ENCODE measurements at places on chromosomes 3 and 15.

DNA sequence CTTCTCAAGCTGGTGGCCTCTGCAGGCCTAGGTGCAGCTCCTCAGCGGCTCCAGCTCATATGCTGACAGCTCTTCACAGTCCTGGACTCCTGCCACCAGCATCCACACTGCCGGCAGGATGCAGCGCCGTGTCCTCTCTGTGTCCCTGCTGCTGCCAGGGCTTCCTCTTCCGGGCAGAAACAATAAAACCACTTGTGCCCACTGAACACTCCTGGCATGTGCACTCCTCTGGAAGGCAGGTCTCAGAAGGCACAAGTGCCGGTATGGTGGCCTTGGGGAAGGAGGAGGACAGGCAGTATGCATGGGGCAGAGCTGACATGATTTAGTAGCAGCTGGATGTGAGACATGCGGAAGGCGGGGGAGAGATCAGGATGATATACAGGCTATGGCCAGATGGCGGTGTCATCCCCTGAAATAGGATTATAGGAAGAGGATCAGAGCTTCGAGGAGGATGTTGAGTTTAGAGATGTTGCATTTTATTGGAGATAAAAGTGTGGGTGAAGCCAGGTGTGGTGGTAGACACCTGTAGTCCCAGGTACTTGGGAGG is 7.5 kb upstream of the MAN2A2 start:
- no peak for DNase-seq

DNA sequence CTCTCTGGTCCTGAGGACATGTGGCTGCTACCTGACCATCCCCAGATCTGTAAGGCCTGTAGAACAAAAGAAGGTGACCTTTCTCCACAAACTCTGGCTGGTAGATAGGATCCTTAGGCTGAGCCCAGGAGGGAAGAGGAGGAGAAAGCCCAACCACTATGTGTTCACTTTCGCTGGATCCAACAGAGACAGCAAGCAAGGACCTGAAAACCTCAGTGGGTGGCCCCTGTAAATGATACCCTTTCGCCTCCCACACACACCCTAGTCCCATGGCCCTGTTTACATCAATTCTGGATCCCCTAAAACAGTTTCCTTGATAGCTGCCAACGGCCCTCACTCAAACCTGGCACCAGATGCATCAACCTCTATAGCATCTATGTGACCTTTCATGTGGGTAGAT is 22.4 kb downstream of the CCDC12 start:
- DNase-seq, result no peak

GRCh38 chr3:143595456-143596077 is 252.7 kb downstream of the SLC9A9 start:
- no peak for DNase-seq

DNA sequence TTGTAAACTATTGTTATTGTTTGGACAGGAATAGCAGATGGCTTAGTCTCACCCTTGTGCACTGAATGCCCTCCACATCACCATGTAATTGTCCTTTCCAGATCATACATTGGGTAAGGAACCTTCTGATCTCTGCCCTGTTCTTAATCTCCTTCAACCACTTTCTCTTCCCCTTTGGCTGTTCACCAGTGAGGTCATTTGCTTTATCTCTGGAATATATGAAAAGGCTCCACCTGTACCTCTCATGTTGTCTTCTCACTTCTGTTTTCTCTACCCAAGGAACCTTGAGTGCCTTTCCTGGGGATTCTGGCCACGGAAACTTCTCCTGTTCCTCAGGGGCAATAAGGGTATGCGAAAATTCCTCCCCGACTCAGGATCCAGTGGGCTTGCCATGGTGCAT is 28.5 kb downstream of the MCTP2 start:
- DNase-seq, result no peak

DNA sequence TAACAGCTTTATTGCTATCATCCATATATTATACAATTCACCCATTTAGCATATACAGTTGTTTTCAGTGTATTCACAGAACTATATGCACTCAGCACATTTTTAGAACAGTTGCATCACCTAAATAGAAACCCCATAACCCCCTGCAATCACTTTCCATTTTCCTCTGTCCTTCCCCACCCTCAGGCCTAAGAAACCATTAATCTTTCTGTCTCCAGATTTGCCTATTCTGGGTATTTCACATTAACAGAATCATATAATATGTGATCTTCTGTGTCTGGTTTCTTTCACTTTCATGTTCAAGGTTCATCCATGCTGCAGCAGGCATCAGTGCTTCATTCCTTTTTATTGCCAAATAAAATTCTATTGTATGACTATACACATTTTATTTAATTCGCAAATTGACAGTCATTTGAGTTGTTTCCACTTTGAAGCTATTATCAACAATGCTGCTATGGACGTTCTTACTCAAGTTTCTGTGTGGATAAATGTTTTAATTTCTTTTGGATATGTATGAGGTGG is 39.8 kb downstream of the ADAMTS17 start:
- no peak for DNase-seq

DNA sequence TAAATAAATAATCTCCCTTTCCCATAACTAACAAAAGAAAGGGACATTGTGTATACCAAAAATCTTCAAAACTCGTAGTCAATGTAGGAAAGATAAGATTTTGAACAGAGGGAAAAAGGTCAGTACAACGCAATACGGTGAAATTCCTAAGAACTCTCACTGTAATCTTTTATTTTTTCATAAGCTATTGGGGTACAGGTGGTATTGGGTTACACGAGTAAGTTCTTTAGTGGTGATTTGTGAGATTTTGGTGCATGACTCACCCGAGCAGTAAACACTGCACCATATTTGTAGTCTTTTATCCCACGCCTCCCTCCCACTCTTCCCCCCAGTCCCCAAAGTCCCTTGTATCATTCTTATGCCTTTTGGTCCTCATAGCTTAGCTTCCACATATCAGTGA is 718.0 kb downstream of the TBL1XR1 start:
- no peak for DNase-seq

- no peak for DNase-seq
Measured at GRCh38 chr3:184937611-184938010, 125.6 kb downstream of the VPS8 start.

DNA sequence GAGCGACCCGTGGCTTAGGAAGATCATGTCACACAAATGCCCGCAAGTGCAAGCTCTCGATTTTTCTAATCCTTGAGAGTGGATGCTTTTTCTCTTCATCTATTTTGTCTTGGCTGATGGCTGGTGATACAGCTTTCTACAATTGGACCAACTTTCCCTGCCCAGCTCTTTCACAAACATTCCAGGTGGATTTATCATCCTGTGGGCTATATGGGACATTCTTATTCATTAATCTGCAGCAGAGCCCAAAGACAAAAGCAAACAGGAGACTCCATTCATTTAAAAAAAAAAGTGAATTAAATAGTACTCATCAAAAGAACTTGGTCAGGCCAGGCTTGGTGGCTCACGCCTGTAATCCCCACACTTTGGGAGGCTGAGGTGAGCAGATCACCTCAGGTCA is 14.2 kb upstream of the TSEN2 start:
- peak; percentile 54 for DNase-seq

DNA sequence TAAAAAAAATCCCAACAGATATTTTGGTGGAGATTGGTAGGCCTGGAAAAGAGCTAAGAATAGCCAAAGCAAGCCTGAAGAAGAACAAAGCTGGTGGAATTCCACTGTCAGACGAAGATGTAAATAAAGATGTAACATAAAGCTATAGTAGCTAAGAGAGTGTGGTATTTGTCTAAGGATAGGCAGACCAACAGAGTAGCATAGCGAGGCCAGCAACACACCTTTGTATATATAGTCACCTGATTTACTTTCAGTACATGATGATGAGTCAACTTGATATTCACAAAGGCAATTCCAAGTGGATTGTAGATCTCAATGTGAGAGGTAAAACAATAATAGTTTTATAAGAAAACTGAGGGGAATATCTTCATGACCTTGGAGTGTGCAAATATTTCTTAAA is 53.6 kb upstream of the SYN2 start:
- DNase-seq, result no peak

DNA sequence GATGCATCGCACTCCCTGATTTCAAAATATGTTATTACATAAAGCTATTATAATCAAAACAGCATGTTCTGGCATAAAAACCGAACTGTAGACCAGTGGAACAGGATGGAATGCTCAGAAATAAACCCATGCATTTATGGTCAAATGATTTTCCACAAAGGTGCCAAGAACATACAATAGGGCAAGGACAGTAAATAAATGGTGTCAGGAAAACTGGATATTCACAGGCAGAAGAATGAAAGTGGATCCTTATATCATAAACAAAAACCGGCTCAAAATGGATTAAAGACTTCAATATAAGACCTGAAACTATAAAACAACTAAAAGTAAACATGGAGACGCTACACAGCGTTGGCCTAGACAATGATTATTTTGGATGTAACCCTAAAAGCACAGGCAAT is 22.6 kb downstream of the USP50 start:
- no peak for DNase-seq

- no peak for DNase-seq
Measured at GRCh38 chr15:67114846-67115585, 49.6 kb downstream of the SMAD3 start.

- DNase-seq, result peak; percentile 46
Measured at GRCh38 chr3:183178833-183179549, 16.5 kb upstream of the LAMP3 start.

- peak; percentile 94 for DNase-seq
Measured at GRCh38 chr3:9976721-9977709, 9.6 kb downstream of the EMC3 start.

DNA sequence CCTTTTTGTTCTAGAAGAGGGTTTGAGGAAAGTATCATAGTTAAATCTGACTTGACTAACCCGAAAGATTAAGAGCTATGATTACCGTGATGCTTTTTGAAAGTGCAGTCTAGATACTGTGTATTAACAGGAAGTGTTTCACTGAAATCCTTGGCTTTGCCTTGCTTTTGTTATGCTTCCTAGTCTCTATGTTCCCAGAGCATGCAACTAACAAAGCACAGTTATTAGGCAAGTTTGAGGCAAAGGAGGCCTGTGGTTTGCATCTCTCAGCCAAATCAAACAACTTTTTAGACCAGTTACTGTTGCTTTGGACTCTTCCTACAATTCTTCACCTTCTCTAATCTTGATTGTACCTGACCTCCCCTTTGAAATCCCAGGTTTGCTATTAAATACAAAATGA is 3.9 kb downstream of the LXN start:
- DNase-seq, result no peak

- no peak for DNase-seq
Measured at GRCh38 chr15:69074843-69075224, 60.3 kb downstream of the NOX5 start.

DNA sequence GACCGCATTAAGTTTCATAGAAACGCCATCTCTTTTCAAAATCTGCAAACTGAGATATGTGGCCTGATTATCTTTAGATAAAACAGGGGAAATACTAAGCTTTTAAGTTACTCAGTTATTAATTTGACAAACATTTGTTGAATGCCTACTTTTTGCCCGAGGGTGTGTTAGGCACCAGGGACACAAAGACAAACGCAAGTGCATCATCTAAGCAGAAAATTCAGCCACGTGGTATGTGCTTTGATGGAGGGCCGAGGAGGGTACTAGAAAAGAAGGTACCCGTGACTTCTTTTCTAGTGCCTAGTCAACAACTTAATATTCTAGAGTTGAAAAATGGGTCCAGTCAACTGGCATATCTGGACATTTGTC is 594.3 kb downstream of the MAGI1 start:
- DNase-seq, result no peak

DNA sequence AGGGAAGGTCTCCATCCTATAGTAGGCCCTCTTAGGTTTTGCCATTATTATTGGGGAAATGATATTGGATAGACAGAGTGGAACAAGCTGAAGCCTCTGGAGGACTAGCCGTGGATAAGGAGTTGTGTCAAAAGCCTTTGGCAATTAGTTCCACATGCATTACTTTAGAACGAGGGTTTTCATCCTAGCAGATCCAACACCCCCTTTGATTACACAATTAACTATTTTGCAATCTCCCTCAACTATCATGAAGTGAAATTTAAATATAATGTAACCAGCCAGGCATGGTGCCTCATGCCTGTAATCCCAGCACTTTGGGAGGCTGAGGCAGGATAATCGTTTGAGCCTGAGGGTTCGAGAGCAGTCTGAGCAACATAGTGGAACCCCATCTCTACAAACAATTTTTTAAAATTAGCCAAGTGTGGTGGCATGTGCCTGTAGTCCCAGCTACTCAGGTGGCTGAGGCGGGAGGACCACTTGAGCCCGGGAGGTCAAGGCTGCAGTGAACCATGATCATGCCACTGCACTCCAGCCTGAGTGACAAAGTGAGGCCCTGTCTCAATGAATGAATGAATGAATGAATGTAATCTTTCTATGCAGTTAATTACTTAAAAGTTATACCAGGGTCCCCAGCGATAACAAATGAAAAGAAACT is 56.8 kb downstream of the PXYLP1 start:
- no peak for DNase-seq

DNA sequence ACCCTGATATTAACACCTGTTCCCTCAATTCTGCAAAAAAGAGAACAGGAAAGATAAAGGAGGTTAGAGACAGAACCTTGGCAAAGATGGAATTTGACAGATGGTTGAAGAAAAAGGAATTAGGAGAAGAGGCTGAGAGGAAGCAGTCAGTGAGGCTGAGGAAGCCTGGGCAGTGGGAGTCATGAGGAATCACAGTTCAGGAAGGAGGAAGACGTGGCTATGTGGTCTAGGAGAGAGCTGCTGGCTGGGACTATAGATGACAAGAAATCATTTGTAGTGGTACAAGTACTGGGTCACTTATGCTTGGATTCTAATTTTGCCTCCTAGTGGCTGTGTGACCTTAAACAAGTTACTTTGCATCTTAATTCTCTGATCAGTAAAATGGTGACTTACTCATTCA is 49.0 kb downstream of the LARS2 start:
- no peak for DNase-seq

- peak; percentile 67 for DNase-seq
Measured at GRCh38 chr3:120198305-120198878, 86.6 kb downstream of the GPR156 start.

- DNase-seq, result peak; percentile 57
Measured at GRCh38 chr3:189944285-189945145, 176.2 kb downstream of the P3H2 start.

Data from mammary epithelial cell (primary cell).